ENCODE measurements at places on chromosomes 7 and 10. TPM values are rescaled to one million over a fixed set of nuclear protein-coding genes. Genes with fewer than 3 reads are reported as not detected.
A peak's percentile ranks its signal among the peaks of the same experiment; 100 is the strongest.

DNA sequence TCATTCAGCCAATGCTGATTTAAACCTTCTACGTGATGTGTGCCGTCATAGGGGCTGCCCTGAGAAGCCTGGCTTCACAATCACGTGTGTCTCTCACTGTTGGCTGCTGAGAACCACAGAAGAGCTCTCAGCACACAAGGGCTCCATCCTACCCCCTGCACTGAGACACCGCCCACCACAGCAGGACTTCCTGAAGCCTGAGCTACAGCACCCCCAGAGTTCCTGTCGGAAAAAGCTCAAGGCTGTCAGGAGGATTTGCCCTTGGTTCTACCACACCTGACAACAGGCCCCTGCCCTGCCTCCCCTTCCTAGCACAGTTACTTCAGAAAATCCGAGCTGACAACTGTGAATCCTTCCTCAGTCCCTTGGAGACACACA lies 191.9 kb downstream of the MAD1L1 start:
- no peak for DNase-seq

DNA sequence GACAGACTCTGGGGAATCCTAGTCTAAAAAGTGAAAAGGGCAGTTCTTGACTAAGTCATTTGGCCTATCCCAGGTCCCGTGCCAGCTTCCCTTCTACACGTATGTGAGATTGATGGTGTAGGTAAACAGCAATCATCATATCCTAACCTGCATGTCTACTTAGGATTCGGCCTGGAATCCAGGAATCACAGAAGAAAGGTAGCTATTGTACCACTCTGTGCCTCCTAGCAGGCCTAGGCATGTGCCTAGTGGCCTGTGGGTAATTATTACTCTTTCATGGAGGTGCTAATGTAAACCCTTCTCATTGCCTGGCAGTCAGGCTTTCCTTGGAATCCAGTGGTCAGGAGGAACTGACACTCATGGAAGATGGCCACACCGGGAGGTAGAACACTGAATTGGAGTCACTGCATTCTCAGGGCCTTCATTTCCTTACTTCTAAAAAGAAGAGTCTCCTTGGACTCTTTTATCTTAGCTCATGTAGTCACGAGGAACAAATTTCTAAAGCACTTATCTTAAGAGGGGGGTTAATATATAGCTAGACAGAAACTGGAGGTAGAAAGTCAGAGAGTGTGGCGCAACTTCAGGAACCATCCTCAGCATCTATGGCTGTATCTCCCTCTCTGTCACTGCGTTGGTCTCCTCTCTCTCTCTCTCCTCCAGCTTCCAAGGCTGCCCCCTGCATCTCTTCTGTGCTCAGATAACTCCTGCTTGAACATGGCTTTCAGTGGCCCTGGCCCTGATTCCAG lies 122.5 kb downstream of the C1GALT1 start:
- no peak for DNase-seq

Gene STEAP2
- polyA plus RNA-seq: 18.9 TPM

- DNase-seq: no peak
Observed at GRCh38 chr10:125627646-125628045, 55.3 kb downstream of the TEX36 start.

Gene ARMC3
- polyA plus RNA-seq: 15.9 TPM

DNA sequence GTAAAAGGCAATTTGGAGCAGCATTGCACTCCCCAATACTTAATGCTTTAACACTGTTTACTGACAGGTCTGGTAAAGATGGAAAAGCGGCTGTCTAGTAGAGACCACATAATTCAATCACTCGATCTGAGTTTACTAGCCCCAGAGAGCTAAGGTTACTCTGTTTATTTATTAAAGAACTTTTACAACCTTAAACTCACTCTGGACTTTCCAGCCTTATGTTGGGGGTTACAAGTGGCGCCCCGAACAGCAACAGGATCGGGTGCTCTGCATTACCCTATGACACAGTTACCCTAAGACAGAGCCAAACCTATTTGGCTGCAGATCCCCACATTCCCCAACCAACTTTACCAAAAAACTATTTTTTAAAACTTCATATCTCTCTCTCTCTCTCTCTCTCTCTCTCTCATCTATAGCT lies 43.9 kb downstream of the MRPS24 start:
- peak; percentile 27 for DNase-seq

DNA sequence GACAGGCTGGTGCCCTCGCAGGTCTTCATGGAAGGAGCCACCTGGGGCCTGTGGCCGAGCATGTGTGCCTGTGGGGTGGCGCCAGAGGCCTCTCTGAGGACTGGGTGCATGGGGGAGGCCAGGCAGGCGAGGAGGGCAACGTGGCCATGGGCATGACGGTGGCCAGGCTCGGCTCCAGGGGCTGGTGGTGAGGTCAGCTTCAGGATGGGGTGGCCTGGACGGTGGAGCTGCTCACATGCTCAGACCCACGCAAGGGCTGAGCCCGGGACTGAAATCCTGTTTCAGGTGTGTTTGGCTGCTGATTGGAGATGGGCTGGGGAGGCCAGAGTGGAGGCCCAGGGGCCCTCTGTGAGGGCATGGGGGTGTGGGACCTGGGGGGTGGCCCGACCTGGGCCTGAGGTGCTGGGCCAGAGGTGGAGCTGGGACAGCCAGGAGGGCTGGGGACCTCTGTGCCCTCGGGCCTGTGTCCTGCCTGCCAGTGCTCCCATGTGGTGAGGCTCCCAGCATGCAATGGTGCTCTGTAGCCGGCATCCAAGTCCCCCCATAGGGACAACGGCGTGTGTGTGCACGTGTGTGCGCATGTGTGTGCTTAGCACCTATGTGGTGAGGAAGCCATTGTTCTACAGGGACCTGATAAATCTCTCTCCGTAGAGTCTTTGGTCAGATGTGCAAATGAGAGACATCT lies 71.1 kb downstream of the INPP5A start:
- no peak for DNase-seq

DNA sequence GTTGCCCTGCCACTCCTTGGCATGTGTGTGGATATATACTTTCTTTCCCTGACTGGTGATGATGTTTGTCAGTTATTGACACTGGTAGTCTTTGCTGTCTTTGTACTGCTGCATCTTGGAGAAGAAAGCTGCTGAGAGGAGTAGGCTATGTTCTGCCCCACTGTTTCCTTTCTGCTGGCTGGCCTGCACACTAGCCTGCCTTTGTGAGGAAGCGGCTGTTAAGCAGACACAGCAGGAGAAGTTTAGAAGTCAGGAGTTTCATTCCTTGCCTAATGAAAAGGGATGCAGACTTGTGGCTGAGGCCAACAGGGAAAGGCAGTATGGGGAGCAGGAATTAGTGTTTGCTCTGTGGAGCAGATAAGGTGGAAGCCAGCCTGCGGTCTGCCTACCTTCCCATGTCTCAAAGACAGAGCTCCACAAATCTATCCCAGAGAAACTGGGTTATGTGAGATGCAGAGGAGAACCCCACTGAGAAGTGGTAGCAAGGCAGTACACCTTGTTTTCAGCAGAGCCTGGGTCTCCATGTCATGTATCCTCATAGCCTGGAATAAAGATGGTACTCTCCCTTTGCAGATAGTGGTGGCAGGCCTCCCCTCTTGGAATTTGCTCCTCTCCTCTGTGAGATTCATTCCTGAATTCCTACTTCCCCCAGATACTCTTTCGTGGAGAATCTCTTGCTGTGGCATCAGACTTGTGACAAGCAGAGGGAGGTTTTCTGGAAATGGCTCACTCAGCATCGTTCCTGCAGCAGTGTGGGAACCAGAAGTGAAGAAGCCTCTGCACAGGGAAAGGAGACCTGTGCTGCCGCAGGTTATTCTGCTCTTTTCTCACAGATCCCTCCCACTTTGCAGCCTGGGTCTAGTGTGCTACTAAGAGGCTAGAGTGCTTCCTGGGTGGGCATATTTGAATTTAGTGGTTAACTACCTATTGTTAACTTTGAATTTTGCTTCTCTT lies 130.2 kb downstream of the LRRC4 start:
- DNase-seq: no peak

- DNase-seq: no peak
Observed at GRCh38 chr7:137421366-137421765, 77.8 kb upstream of the PTN start.

DNA sequence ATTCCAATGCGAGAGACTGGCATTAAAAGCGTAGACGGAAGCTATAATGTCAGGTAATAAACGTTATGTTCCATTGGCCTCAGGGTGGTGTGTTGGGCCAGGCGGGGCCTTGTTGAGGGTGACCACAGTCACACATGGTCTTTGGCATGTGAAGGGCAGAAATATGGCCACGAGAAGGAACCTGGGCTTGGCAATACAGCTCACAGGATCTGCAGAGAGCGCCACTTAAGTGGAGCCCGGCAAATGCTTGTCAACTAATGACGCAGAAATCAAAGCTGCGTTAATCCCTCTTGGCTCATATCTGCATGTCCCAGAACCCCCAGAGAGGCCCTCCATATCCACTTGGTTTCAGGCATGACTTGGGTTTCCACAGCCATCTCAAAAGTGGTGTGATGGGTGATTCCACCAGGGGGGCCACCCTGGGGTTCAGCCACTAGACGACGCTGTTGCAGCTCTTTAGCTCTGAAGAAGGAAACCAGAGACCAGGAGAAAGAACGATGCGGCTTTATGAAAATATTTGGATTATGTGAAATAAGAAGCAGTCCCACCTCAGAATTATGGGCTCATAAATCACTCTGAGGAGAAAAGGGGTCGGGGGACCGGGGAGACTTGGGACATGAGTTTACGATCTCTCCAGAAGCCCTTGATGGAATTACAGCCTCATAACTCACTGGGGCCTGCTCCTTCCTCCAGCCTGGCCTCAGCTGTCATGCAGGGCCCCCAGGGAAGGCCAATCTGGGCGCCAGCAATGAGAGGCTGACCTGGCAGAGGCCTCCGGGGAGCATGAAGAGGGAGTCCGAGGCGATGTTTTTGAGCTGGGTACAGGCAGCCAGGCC lies 462.5 kb downstream of the PLXNA4 start:
- DNase-seq: peak; percentile 82

Gene SNCG
- polyA plus RNA-seq: 16.8 TPM

Gene SYT15B
- 2.8 TPM for polyA plus RNA-seq

Gene LBX1
- not detected for polyA plus RNA-seq

Gene LIPM
- polyA plus RNA-seq: not detected

- DNase-seq: no peak
Observed at GRCh38 chr10:84634636-84635035, 306.2 kb downstream of the CCSER2 start.

GRCh38 chr7:30286749-30287148 lies 2.4 kb downstream of the ZNRF2 start:
- DNase-seq: no peak

DNA sequence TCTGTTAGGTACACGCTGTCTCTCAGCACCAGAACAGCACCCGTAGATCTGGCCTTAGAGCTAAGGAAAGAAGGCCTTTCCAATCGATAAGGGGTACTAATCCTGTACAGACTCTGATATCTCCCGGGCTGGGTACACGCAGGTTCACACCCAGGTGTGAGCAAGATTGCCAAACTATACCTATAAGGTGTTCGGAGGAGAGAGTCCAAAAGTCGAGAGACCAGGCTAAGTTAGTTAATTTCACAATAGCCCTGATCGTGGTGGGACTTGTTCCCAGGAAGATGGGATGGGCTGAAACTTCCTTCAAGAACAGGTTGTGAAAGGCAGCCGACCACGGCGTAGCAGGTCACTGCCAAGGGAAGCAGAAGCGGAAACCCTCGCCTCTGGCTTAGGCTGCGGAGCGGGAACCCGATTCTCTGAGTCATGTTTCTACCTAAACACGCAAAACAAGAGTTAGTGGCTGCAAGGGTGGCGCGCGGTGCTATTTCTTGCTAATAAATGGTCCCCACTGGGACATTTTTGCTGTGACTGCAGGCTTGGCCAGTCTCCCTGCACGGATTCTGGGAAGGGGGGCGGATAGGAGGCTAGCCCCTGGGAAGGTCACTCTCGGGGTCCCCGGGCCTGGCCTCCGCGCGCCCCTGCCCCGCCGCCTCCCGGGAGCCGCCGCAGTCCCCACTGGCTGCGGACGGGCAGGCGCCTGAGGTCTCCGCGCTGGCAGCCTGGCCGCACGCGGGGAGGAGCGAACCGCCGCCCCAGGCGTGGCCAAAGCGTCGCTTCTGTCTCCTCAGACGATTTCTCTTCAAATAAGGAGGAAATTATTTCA lies 75.4 kb upstream of the PDSS1 start:
- DNase-seq: peak; percentile 16

DNA sequence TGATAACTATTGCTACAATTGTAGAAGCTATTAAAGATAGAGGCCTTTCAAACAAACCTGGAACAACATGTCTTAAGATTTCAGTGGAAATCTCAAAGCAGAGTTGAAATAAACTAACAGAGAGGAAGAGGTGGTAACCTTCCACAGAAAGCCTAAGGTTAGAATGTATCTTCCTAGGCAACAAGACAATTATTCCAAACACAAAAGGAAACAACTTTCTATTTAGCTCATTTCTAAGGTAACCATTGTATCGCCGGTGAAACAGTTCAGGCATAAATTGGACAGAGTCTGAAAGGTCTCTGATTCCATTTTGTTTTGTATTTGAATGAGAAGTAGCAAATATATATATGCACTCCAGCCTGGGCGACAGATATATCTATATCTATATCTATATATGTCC lies 30.7 kb upstream of the HYCC1 start:
- DNase-seq: no peak

- DNase-seq: no peak
Observed at GRCh38 chr10:118498623-118499022, 96.8 kb downstream of the PRLHR start.

DNA sequence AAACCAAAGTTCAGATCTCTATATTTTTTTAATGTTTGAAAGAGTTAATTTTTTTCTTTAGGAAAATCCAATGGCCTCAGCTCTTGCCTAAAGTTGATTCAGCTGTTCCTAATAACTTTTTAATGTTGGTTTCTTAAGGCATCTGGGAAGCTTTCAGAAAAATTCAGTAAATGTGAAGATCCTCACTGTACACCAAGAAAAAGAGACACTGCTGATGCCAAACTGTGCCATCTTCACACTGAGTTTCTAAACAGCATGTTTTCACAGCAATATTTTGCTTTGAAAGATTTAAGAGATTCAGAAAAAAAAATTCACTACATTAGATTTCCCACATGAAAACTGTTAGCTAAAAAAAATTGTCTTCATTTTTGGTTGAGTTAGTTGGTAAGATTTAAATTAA lies 249.4 kb downstream of the NEBL start:
- no peak for DNase-seq

DNA sequence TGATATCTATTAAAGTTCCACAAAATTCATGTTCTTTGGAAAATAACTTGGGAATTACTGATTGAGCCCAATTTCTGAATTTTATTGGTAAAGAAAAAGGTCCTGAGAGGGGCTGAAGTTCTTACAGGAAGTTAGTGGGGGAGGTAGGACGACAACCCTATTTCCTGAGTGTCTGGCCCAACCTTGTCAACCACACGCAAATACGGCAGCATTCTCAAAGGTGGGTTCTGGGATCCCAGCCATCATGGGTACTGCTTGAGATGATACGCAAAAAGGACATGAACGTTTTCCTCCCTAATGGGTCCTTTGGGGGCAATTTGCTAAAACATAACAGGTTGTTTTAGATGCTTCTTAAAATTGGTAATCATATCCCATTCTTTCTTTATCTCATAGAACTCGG lies 2.7 kb upstream of the PDCD4 start:
- DNase-seq: no peak

GRCh38 chr7:151440799-151441445 lies 981 bp upstream of the CRYGN start:
- no peak for DNase-seq

All from renal pelvis (tissue), 12 donors.